ENCODE measurements at places on chromosomes 7 and 10.

DNA sequence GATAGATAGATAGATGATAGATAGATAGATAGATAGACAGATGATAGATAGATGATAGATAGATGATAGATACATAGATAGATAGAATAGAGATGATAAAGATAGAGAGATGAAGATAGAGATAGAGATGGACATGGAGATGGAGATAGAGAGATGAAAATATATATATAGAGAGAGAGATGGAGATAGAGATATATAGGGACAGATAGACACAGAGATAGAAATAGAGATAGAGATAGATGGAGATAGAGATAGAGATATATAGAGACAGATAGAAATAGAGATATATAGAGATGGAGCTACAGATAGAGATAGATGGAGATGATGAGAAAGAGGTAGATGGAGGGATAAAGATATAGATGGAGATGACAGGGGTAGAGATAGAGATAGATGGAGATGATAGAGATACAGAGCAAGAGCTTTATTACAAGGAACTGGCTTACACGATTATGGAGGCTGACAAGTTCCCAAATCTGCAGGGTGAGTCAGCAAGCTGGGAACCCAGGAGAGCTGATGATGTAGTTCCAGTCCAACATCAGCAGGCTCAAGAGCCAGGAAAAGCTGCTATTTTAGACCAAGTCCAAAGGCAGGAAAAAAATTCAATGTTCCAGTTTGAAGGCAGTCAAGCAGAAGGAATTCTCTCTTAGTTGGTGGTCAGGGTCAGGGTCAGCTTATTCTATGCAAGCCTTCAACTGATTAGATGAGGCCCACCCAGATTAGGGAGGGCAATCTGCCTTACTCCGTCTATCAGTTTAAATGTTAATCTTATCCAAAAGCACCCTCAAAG is 37.1 kb downstream of the CAV1 start:
- DNase-seq = peak; percentile 58

- no peak for DNase-seq
Measured at GRCh38 chr10:3287572-3288445, 115.2 kb upstream of the PITRM1 start.

GRCh38 chr10:5991708-5992107 is 14.4 kb upstream of the IL15RA start:
- DNase-seq = no peak

GRCh38 chr10:6532321-6532720 is 47.8 kb downstream of the PRKCQ start:
- DNase-seq = no peak

- DNase-seq = no peak
Measured at GRCh38 chr10:107083388-107084009, 81.0 kb downstream of the SORCS1 start.

DNA sequence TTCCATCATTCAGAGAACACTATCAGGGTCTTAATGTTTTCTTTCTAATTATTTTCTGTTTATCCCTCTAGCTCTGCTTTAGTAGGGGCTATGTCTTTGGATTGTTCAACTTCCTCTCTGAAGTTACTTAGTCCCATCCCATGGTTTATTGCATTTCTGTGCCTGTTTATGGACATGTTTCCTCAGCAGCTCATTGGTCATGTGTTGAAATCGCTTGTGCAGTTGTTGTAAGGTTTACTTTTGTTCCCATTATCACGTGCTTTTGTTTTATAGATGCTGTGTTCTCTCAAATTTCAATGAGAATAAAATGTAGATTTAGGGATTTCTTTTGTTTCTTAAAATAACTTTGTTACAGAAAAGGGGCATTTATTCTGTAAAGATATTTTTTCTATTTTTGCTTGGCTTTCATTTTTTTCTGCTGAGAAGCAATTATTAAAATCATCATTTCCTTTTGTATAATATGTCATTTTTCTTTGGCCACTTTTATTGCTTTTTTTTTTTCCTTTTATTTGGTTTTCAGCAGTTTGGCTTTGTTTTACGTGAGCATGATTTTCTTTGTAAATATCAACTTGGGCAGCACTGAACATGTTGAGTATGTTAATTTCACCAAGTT is 110.9 kb downstream of the CCDC7 start:
- DNase-seq = no peak

- no peak for DNase-seq
Measured at GRCh38 chr10:114823077-114823463, 1.5 kb downstream of the FHIP2A start.

GRCh38 chr10:119784340-119785067 is 58.7 kb downstream of the INPP5F start:
- no peak for DNase-seq
